Stimulated activated CD8-positive, alpha-beta memory T cell treated with anti-CD3 and anti-CD28 coated beads, Interleukin-2, amount 100 ng/mL, for 1 hour (primary cell): ENCODE measurements at places on chromosomes 3 and 15.

DNA sequence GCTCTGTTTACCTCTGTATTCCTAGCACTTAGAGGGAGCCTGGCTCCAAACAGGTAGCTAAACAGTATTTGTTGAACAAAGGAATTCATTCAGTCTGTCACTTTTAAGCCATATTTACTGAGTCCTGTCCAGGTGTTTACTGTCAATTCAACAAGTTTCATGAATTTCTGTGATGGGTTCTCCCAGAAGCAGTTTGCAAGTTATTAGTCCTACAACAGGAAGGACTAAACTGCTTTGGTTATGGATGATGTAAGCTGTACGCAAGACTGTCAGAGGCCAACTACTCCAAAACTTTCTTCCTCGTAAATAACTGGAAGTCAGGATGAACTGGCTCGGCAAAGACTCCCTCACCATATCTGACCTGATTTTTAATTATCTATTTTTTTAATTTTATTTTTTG is 25.1 kb downstream of the STIMATE start:
- no peak for DNase-seq

- no peak for DNase-seq
Observed at GRCh38 chr15:32878342-32878741, 160.5 kb downstream of the GREM1 start.

DNA sequence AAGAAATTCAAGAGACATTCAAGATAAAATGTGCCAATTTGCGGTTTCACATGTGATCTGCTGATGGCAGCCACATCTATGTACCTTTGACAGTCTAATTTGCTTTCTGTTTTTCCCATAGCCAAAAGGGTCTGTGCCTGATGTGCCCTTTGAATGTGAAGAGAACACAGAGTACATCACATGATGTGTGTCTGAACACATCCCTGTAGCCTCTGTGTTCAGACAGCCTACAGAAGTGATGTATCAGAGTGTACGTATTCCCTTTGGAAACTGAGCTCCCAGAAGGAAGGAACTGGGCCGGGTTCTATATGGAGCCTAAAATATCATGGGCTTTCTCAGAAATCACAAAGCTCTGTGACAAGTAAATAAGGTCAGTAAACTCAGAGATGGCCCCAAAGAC is 52.4 kb downstream of the BOC start:
- DNase-seq = no peak

DNA sequence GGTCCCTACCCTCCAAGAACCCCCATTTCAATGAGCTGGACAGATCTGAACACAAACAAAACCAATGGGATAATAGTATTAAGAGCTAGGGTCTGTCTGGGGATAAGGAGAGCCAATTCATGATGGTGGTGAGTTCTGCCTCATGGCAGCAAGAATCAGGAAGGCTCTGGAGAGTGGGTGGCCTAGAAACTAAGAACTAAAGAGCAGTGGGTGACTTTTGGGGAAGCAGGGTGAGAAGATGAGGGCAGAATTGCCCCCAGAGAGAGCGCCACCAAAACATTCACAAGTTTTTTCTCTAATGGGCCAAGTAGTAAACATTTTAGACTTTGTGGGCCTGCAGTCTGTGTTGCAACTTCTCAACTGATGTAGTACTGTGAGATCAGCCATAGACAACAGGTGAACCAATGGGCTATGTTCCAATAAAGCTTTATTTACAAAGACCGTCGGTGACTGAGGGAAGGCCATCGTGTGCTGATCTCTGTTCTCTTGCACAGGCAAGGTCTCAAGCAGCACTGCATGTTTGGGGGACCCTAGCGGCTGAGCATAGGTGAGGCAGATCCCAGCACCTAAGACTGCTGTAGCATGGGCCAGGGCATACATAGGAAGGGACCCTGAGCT is 225.5 kb upstream of the ST8SIA2 start:
- no peak for DNase-seq

DNA sequence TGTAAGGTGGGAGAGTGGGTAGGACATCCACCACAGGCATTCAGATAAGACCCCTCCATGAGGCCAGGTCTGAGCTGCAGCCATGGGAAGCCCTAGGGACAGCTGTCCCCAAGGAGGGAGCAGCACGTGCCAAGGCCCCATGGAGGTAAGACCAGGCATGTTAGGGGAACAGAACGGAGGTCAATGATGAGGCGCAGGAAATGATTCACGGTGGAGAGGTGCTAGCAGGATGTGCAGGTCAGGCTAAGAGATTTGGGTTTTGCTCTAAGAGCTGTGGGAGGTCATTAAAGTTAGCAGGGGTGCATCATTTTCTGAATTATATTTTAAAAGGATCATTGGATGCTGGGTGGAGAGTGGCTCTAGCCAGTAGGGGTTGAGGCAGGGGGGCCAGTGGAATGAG is 66.4 kb upstream of the SNRPA1 start:
- no peak for DNase-seq

- no peak for DNase-seq
Observed at GRCh38 chr3:115040246-115040645, 106.8 kb downstream of the ZBTB20 start.

- DNase-seq = no peak
Observed at GRCh38 chr15:59205839-59206622, 612 bp upstream of the LDHAL6B start.

DNA sequence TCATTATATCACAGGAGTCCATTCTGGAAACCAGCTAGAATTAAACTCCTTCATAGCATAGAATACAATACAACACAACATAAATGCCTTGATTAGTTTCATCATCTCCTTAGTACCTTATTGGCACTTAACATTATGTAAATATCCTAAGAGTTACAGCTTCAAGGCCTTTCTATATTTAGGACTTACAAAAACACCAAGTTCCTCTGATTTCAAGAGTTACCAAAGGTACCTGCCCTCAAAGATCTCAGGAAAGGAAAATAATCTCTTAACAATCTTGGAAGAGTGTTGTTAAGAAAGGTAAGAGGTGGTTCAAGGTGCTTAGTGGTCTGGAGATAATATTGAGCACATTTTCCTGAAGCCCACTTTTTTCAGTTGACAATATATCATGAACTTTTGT is 477.7 kb downstream of the IGSF11 start:
- DNase-seq = no peak

GRCh38 chr3:100766069-100766468 is 56.8 kb downstream of the TFG start:
- DNase-seq = no peak

GRCh38 chr15:63915873-63916771 is 82.4 kb upstream of the HERC1 start:
- no peak for DNase-seq

DNA sequence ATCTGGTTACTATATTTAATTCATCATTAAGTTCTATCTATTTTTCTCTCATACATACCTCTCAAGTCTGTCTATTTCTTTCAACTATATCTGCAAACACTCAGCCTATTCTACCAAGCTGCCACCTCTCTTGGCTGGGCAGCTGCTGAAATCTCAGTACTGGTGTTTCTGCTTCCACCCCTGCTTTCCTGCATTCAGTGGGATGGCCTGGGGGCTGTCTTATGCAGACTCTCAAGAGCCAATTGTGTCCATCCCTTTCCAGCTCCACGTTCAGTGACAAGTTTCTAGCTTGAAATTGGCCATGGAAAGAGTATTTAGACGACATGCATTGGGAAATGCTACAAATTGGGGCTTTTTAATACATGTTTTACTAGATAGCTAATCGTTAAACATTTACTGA is 378.4 kb upstream of the DPPA4 start:
- DNase-seq = no peak

DNA sequence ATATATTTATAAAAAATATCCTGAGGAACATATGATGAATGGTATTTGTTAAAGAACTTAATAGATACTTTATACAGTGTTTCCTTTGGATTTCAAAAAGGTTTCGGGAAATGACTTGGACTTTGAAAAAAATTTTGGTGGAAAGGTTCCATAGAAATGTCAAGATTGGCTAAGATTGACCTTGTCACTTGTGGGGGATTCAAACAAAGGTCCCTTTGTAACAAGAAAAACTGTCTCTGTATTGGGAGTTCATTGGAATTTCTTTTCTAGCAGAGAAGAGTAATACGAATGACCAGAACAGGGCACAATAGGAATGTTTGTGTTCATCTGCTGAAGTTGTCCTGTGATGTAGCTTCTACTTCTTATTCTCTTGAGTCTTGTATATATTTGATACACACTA is 43.2 kb downstream of the ARHGEF26 start:
- DNase-seq = no peak

DNA sequence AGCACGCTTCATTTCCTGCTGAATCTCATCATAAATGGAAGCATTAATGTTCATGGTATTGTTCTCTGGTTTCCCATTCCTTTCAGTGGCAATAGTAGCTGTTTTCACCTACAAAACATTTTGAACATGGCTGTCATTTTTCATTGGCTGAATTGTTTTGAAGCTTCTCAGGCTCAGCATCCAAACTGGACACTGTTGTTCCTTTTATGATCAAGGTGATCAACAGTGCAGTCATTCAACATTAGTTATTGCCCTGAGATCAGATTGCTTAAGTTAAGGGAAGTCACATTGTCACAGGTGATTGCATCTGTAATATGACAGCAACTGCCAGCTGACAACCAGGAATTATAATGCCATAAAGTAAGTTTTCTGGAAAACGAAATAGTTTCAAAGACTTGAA is 46.9 kb downstream of the SATB1 start:
- DNase-seq = no peak

DNA sequence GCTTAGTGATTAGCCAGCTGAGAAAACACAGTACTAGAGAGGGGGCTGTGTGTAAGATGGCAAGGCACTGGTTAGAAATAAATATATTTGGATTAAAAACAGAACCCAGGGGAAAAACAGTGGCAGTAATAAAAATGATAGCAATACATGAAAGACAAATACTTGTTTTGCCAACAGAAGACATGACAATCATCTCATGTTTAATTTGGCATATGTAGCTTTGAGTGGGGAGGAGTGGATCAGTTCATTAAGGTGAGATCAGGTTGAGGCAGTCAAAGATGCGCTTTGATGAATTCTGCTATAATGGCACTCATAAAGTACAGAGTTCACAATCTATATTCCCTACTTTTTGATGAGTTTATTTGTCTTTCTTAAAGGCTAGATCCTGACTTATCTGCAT is 3.4 kb upstream of the HGD start:
- DNase-seq = no peak

DNA sequence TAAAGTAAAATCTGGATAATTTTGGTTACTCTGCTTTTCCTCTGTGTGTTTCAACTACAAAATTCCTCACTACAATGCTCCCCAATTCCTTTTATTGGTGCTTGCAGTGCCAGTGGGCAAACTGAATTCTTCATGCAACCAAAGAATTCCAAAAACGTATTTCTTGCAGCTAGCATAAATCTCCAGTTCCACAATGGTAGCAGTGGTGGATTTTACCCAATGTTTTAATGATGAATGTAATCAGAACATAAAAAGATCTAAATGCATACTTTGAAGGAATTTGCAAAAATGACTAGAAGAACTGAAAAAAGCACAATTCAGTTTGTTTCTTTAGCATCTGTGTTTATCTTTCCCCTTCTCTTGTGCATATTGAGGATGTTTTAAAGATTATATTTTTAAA is 359.6 kb upstream of the TPRG1 start:
- no peak for DNase-seq

- DNase-seq = no peak
Observed at GRCh38 chr15:48205981-48206380, at the start of gene SLC12A1. SLC12A1 (plus strand) TSS chr15:48206302; CDS start chr15:48207720, 1,418 bp downstream.
